ENCODE measurements at places on chromosomes 16 and 17.

GRCh38 chr17:17077101-17077500 is 34.8 kb downstream of the MPRIP start:
- DNase-seq, result no peak

DNA sequence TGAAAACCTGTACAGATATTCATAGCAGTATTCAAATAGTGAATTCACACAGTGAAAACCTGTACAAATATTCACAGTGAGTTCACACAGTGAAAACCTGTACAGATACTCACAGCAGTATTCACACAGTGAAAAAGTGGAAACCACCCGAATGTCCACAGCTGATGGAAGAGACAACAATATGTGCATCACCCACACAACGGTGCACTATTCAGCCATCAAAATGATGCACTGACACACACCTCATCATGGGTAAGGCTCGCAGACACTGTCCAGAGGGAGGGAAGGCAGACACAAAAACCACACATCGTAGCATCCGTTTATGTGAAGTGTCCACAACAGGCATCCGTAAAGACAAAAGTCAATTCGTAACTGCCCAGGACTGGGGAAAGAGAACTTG is 100.9 kb downstream of the VPS53 start:
- DNase-seq, result no peak

GRCh38 chr16:83915491-83915890 is 16.6 kb downstream of the MLYCD start:
- DNase-seq, result no peak

- DNase-seq, result no peak
Measured at GRCh38 chr16:30813821-30814189, 26.8 kb upstream of the ZNF629 start.

GRCh38 chr17:7552621-7553051 is 3.8 kb downstream of the TNFSF12 start:
- no peak for DNase-seq

- DNase-seq, result no peak
Measured at GRCh38 chr17:18004884-18005305, 32.2 kb downstream of the DRC3 start.

GRCh38 chr17:77304746-77305473 is 164.1 kb downstream of the SEC14L1 start:
- DNase-seq, result no peak
